ENCODE measurements at places on chromosomes 3 and 15. TPM values are rescaled to one million over a fixed set of nuclear protein-coding genes. Genes with fewer than 3 reads are reported as not detected.

- peaks cover 15% of the 10 kb centered on the region for H3K4me1 ChIP-seq
- H3K27me3 ChIP-seq, result no peaks in the 10 kb centered on the region
- peak; percentile 4 for DNase-seq
- no peak overlapping the region for H3K27ac ChIP-seq
- no peak overlapping the region for H3K4me3 ChIP-seq
These were observed 30.1 kb upstream of the TFRC start for GRCh38 chr3:196111939-196112386.

DNA sequence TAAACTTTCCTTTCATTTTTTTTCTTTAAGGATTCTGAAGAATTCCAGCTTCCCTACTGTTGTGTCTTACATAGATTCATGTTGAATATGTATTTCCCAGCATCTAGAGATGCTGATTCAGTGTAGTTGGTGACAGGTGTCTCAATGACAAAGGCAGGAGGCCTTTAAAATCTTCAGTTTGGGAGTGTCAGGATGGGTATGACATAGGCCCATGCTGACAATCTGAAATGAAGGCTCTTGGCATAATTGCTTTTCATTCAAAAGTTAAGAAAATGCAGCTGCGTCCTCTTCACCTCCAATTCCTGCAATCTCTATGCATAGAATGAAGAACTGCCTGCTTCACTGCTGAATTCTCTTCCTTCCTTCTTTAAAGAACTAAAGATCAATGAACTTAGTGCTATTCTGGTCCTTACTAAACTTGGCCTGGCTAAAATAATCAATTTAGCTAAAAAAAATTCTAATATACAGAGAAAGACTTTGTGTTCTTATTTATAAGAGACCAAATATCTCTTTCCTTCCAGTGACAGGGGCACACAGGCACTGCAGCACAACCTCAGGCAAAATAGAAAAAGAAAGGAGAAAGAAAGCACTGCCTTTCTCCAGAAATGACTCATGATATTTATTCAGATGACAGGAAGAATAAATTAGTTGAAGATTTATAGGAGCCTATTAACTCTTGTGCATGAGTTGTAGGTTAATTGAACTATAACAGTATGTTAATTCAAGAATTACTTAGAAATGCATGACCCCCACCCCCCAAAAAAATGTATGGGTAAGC, 152.6 kb upstream of the GBE1 start:
- DNase-seq, result no peak
- no peak overlapping the region for H3K27ac ChIP-seq

The TPRG1 gene
- 0.35 TPM for total RNA-seq

DNA sequence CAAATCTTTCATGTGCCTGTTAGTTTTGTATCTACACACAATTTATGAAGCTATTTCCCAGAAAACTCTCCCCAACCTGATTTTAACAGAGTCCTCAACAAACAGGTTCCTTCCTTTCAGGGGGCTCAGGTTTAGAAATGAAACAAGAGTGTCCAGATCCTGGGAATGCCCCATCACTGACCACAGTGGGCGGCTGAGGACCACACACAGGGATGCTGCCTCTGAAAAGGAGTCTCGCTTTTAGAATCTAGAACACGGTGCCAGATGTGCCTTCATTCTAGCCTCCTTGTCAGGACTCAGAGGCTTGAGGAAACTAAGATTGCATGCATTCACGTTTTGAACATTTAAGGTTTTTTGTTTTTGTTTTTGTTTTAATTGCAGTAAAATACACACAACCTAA, 115.0 kb downstream of the FOXB1 start:
- H3K36me3 ChIP-seq, result no peaks in the 10 kb centered on the region
- peaks cover 46% of the 10 kb centered on the region for H3K27me3 ChIP-seq
- no peak for DNase-seq
- H3K4me1 ChIP-seq, result peaks cover 66% of the 10 kb centered on the region
- H3K27ac ChIP-seq, result peak overlapping the region; percentile 35
- H3K4me3 ChIP-seq, result peak overlapping the region; percentile 45

- H3K27ac ChIP-seq, result no peak overlapping the region
- H3K4me3 ChIP-seq, result no peak overlapping the region
- no peaks in the 10 kb centered on the region for H3K4me1 ChIP-seq
- DNase-seq, result no peak
These were observed 50.4 kb downstream of the DNAH1 start for GRCh38 chr3:52366527-52366926.

The SEMA3G gene
- total RNA-seq, result 2.5 TPM

- peaks cover 9% of the 10 kb centered on the region for H3K4me1 ChIP-seq
- DNase-seq, result no peak
- no peaks in the 10 kb centered on the region for H3K27me3 ChIP-seq
- no peak overlapping the region for H3K4me3 ChIP-seq
These were observed 13.9 kb downstream of the NR1I2 start for GRCh38 chr3:119795849-119796248.

GRCh38 chr3:18238332-18238731, 186.8 kb downstream of the SATB1 start:
- H3K27ac ChIP-seq, result no peak overlapping the region
- H3K36me3 ChIP-seq, result no peaks in the 10 kb centered on the region
- DNase-seq, result no peak
- no peaks in the 10 kb centered on the region for H3K27me3 ChIP-seq

GRCh38 chr3:57538465-57538864, 5.7 kb downstream of the DNAH12 start:
- DNase-seq, result no peak
- 0 out of 2 replicates have a peak, but pooled peaks cover under 1% of the 10 kb centered on the region for H3K4me1 ChIP-seq
- H3K27ac ChIP-seq, result no peak overlapping the region
- no peaks in the 10 kb centered on the region for H3K27me3 ChIP-seq
- H3K36me3 ChIP-seq, result no peaks in the 10 kb centered on the region
- H3K4me3 ChIP-seq, result no peak overlapping the region

GRCh38 chr3:59654123-59654479, 604.3 kb upstream of the CFAP20DC start:
- H3K4me3 ChIP-seq, result no peak overlapping the region
- DNase-seq, result no peak
- no peaks in the 10 kb centered on the region for H3K36me3 ChIP-seq
- H3K27ac ChIP-seq, result no peak overlapping the region

- H3K27me3 ChIP-seq, result no peaks in the 10 kb centered on the region
- peaks cover 13% of the 10 kb centered on the region for H3K36me3 ChIP-seq
- H3K4me3 ChIP-seq, result no peak overlapping the region
- H3K4me1 ChIP-seq, result peaks cover 9% of the 10 kb centered on the region
- no peak overlapping the region for H3K27ac ChIP-seq
- DNase-seq, result no peak
These were observed 5.3 kb downstream of the ZNF620 start for GRCh38 chr3:40511031-40511718.

The SLC25A20 gene
- 4.4 TPM for total RNA-seq

GRCh38 chr3:47443611-47443995, 32.1 kb downstream of the SCAP start:
- 0 out of 2 replicates have a peak, but pooled peaks cover 11% of the 10 kb centered on the region for H3K36me3 ChIP-seq
- peak overlapping the region; percentile 78 for H3K27ac ChIP-seq
- H3K4me1 ChIP-seq, result 0 out of 2 replicates have a peak, but pooled peaks cover 8% of the 10 kb centered on the region
- no peak for DNase-seq
- H3K4me3 ChIP-seq, result no peak overlapping the region
